T-helper 1 cell (primary cell): ENCODE measurements at places on chromosomes 12 and 14.
A peak's percentile ranks its signal among the peaks of the same experiment; 100 is the strongest.

- no peak for DNase-seq
These were observed 310.9 kb downstream of the ADGRD1 start for GRCh38 chr12:131264635-131265034.

DNA sequence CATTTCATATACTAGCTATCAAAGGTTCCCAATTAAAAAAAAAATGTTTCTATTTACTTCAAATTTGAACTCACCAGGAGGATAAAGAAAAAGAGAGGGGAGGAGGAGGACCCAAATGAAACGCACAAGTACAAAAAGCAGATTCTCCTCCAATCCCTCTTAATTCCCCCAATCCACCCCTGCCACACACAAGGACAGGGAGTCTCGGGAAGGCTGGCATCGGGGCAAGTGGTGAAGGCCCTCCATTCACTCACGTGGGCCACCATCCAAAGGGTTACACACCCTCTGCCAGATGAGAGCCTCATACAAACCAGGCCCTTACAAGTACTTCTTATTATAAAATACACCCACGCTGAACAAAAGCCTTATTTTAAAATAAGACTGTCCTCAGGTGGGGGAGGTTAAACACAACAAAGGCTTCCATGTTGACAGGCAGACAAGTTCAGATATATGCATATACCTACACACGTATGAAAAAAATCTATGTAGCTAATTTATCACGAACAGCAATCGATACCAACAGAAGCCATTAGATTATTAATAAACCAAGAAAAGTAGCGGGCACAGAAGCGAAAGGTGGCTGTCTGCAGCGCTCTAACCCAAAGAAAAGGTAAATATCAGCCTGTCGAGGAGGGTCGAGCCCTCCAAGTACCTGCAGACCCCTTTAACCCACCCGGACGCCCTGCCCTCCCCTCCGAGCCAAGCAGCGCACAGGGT, 1.5 kb downstream of the ATP2B1 start:
- DNase-seq, result no peak

DNA sequence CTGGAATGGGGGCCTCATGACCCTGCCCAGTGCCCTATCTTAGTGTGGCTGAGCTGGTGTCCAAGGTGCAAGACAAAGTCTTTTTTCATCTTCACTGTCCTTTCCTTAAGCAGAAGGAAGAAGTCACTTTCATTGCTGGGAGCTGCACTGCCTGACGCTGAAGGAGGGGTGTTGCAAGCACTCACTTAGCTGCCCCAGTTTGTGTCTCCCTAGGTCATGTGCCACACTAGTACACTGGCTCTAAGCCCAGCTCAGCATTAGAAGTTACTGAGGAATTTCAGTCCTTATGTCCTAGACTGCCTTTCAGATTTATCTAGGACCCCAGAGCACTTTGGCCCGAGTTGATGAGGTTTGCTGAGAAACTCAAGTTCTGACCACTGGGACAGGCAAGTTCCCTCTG, 952.0 kb upstream of the USP15 start:
- DNase-seq, result no peak

DNA sequence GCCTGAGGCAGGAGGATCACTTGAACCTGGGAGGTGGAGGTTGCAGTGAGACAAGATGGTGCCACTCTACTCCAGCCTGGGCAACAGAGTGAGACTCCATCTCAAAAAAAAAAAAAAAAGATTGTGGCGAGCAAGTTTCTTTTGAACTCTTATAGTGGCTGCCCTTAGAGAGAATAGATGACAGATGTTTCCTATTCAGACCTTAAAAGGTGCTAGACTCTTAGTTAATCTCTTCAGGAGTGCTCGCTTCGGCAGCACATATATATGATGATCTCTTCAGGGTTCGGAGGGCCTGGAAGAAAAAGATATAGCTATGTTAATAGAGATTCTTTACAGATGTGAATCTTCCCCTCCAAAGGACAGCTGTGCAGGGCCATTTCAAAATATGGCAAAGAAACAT, 73.1 kb upstream of the AMN1 start:
- no peak for DNase-seq

DNA sequence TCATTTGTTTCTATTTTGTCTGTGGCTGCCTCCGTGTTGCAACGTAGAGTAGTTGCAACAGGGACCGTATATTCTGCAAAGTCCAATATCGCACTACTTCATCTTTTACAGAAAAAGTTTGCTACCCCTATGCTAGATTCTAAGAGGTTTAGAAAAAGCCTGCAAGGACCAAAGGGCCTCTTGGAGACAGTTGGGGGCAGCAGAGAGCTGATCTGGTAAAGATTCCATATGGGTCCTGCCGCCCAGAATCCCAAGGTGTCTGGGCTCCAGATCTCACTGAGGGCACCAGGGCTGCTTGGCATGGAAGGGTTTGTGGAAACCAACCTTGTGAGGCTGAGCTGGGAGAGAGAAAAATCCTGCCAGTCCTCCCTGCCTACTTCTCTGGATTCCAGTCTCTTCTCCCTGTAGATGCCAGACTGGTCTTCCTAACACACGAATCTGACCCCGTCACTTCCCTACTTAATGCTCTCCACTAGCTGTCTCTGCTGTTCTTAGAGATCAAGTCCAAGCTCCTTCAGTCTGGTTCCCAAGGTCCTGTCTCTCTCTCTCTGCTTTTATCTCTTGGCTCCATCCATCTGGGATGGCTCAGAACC, 74.6 kb downstream of the GLRX5 start:
- no peak for DNase-seq

DNA sequence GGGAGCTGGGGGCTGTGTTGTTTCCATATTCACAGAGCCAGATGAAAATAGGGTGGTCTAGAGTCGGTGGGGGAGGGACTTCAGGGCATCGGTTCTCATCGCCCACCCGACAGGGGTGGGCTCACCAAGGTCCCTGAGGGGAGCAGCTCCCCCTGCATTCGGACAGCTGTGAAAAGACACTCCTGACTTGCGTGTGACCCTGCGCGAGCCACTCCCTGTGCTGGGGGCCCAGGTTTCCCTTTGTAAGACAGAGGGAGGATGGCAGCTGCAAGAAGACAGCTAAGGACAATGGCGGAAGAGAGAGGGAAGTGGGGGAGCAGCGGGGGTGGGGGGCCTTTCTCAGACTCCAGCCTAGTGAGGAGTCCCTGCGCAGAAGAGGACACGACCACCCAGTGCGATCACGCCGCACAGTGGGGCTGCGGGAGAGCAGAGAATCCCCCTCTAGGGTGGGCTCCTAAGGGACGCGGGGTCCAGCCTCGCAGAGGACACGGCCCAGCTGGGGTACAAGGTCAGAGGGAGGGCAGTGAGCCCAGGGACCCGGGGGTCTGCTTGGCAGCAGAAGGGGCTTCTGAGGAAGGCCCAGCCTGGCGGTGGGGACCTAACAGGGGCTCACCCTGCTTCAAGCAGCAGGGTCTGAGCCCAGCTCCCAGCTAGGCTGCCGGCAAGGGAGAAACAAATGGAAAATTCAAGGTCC, 326.9 kb upstream of the DIO3 start:
- DNase-seq, result no peak

- DNase-seq, result no peak
These were observed 66.6 kb downstream of the BTG1 start for GRCh38 chr12:92079054-92079385.

- no peak for DNase-seq
These were observed 248.5 kb upstream of the LMO3 start for GRCh38 chr12:16854465-16854864.

GRCh38 chr12:51923506-51924365, 16.4 kb downstream of the ACVRL1 start:
- peak; percentile 34 for DNase-seq

DNA sequence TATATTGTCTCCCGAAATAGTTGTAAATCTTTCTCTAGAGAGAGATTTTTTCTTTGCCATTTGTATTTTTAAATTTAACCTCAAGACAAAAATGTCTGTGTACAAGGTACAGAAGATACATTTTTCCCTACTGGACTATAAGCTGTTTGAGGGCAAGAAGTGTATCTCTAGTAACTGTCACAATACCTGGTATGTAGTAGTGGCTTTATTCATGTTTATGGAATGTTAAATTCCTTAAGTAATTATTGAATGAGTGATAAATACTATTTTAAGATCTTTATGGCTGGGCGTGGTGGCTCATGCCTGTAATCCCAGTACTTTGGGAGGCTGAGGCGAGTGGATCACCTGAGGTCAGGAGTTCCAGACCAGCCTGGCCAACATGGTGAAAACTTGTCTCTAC, 24.4 kb upstream of the CDK17 start:
- no peak for DNase-seq

DNA sequence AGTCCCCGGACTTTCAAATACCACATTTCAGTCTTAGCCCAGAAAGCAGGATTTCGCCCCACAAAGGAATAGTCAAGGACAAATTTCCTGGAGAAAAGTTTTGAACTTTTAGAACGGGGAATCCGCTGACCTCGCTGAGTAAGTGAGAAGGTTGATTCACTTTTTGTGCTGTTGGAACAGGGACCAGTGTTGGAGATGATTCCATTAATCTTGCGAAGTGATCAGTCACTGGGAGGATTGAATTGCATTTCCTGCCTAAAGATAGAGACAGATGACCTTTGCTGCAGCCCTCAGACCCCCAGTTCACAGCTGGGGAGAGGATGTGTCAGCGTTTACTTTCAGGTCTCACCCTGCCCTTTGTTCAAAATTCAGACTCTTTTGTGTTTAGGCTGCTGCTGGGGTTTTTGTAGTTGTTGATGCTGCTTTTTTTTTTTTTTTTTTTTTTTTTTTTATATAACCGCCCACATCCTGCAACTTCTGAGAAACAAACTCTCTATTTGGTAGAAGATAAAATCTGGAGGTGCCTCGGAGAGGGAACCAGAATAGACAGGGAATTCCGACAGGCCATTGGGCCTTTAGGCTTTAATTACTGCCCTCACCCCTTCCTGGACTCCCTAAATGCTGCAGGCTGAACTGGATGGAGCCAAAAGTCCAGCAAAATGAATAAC, 9.8 kb upstream of the KDM2B start:
- DNase-seq, result no peak

- no peak for DNase-seq
These were observed 29.7 kb downstream of the R3HDM2 start for GRCh38 chr12:57401165-57401564.

GRCh38 chr12:3759878-3760277, 7.0 kb upstream of the CRACR2A start:
- no peak for DNase-seq

DNA sequence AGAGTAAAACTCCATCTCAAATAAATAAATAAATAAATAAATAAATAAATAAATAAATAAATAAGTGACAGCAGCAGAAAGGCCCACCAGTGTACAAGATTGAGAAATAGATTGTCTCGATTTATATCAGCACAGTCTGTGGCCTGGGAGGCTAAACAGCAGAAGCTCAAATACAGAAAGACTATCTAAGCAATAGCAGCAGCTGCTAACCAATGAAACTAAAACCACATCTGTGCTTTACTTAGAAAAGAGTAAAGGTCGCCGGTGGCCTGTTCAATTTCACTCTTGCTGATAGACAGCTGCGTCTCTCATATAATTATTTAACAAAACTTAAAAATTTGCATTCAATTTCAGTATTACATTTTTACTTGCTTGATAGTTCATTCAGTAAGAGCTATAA, 325.7 kb downstream of the CEP128 start:
- DNase-seq, result no peak

GRCh38 chr12:13504074-13504473, 307.5 kb downstream of the EMP1 start:
- no peak for DNase-seq

- no peak for DNase-seq
These were observed 3.3 kb downstream of the COL2A1 start for GRCh38 chr12:48000878-48001504.

DNA sequence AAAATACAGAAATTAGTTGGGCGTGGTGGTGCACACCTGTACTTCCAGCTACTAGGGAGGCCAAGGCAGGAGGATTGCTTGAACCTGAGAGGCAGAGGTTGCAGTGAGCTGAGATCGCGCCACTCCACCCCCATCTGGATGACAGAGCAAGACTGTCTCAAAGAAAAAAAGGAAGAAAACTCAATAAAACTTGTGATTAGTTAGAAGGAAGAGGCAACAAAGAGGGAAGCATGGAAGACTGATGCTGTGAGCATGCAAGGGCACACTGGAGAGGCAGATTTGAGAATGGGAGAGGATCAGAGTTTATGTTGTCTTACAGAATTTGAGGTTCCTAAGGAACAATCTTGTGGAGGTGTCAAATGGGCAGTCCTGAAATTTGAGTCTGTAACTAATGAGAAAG, 2.8 kb upstream of the ZC2HC1C start:
- DNase-seq, result no peak

DNA sequence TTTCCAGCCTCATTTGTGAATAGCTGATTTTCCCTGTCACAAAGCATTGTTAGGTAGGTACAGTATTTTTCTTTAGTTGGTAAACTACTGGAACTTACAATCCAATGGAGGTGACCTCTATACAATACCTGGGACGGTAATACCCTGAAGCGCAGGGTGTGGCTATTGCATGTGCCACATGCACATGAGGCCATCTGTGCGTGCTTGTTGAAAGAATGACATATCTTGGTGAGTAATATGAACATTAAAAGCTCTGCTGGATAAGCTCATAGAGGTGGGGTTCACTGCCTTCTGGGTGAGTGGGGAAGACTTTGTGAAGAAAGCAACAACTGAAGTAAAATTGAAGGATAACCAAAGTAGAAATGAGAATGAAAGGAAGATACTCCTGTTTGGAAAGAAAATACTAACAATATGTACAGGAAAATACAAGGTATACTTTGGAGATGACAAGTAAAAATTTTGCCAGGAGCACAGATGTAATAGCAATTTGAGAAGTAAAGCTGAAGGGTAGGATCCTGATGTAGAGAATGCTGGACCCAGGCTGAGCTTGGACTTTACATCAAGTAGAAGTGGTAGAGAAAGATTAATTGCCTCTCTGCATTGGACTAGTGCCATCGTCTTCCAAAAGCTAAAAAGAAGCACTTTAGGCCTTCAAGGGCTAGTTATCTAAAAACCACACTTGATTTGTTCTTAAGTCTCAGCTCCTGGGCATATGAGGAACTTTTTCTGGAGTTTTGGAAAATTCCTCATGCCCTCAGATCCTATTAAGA, 97.1 kb downstream of the SLC38A6 start:
- no peak for DNase-seq

DNA sequence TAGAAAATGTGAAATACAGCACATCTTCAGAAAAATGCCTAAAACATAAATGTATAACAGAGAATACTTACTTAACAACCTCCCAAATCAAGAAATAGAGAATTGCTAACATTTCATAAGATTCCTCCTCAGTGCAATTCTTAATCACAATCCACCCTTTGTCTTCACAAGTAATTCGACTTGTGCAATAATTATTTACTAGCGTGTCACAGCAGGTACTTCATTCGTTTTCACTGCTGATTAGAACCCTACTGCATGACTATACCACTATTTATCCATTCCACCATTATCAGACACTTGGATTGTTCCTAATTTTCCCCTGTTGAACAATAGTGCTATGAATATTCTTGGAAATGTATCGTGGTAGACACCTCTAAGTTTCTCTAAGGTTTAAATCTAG, 64.9 kb upstream of the BBS10 start:
- no peak for DNase-seq

GRCh38 chr14:55951341-55952206, 166.6 kb upstream of the PELI2 start:
- no peak for DNase-seq

GRCh38 chr12:65930114-65930828, 106.0 kb downstream of the HMGA2 start:
- DNase-seq, result no peak

- no peak for DNase-seq
These were observed 147.3 kb downstream of the ADGRD1 start for GRCh38 chr12:131101006-131101405.
